Stimulated activated CD8-positive, alpha-beta memory T cell treated with anti-CD3 and anti-CD28 coated beads, Interleukin-15, amount 100 ng/mL, for 24 hours (primary cell): ENCODE measurements at places on chromosomes 6 and 20.

DNA sequence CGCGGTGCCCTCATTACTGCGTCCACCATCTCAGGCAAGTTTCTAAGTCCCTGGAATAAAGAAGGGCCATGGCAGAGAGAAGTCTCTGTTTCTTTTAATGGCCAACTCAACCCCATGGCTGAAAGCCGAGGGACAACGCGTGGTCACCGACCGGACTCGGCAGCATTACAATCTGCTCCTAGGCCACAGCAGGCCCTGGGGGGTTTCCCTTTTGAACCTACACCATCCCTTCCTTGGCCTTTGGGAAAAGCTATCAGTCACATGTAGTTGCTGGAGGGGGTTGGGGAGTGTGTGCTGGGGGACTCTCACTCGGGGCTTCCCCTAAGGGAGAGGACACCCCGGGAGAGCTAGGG is 11.1 kb upstream of the FAM83C start:
- DNase-seq, result no peak

DNA sequence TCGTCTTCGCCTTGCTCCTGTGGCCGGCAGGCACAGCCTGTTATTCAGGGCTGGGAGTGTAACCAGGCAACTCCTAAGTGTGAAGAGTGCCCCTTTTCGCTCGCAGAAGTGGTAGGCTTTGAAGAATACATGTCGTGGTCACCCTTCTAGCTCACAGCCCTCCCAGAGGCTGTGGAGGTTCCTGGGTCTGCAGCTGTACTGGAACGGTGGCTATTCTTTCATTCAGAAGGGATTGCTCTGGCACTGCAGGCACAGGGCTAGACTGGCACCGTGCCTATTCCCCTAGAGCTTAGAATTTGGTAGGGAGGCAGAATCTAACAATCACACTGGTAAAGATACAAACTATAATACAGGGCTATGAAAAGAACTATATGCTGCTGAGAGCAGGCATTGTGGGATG is 1.1 kb upstream of the SRSF12 start:
- no peak for DNase-seq

- DNase-seq, result no peak
Measured at GRCh38 chr20:17710379-17711266, 10.9 kb downstream of the BANF2 start.

GRCh38 chr6:14601490-14601889 is 483.9 kb downstream of the CD83 start:
- DNase-seq, result no peak

DNA sequence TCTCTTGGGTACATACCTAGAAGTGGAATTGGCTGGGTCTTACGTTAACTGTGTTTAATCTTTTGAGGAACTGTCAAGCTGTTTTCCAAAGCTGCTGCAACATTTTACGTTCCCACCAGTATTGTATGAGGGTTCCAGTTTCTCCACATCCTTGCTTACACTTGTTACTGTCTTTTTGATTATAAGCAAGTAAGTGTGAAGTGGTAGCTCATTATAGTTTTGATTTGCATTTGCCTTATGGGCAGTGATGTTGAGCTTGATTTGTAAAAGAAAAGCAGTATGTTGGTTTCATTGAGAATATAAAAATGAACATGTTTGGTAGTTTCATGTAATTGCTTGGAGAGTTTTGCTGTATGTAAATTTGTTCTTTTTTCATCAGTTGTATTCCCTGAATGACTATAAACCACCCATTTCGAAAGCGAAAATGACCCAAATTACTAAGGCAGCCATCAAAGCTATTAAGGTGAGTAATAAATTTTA is 40.4 kb downstream of the SCAF8 start:
- no peak for DNase-seq

DNA sequence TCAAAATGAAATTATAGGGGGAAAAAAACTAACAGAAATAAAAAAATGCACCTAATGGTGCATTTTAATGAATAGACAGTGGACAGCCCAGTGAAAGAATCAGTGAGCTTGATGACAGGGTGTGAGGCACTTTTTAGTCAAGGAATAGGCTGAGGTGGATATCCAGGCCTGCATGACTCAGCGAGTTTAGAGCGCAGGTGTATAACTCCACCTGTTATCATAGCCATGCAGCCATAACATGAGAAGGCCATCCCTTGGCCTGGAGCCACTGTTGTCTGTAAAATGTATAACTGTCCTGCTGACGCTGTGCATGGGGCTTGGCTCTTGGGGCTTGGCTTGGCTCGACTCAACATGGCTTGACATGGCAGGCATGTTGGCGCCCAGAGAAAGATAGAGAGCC is 331.5 kb upstream of the NOX3 start:
- DNase-seq, result no peak

- no peak for DNase-seq
Measured at GRCh38 chr20:7967199-7967844, 27.1 kb upstream of the HAO1 start.

DNA sequence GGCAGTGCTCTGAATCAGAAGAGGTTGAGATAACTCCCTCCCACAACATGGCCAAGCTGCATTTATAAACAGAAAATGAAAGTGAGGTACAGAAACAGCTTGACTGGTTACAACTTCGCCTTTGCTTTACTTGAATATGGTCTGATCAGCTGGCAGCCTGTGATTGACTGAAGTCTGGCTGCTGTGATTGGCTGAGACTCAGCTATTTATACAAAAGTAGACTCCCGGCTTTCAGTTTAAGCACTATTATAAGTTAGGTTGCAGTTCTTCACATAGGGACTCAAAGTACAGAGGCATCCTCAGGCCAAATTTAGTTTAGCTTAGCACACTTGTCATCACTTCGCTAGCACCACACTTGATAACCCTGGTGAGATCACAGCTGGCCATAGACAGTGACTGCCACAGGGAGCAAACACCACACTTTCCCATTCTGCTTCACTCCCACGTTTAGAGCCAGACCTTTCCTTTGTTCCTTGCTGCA is 362.6 kb downstream of the EPM2A start:
- no peak for DNase-seq

GRCh38 chr6:19655744-19656143 is 181.4 kb upstream of the ID4 start:
- DNase-seq, result no peak

DNA sequence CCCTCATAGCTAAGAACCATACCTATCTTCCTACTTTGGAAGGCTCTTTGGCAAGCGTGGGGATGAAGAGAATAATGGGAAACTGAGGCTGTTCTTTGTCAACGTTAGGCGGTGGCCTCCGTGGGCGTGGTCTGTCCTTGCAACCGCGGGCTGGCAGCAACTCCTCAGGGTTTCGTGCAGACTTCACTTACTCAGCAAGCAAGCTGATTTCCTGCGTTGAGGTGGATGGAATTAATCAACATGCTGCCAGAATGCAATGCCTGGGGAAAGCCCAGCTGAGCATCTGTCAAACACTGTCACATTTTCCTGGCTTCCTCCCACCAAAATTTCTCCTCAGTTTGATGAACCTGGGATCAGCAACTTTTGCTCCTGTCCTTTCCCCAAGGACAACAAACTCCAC is 9.2 kb upstream of the IL17F start:
- no peak for DNase-seq

GRCh38 chr6:39078695-39079094 is 30.1 kb downstream of the GLP1R start:
- no peak for DNase-seq

DNA sequence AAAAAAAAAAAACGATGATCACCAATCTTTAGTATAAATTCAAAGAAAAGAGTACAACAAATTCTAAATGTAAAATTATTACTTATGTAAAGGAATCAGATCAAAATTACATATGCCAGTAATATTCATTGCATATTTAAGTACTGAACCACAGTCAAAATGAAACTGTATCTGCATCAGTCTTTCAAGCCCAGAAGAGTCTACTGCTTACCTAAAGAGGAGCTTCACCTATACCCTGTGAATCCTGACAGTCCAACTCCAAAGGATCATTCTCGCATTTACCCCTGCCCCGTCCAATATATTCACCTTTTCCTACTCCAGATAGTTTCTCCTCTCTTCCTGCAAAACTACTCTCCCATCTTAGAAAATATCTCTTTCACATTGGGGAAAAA is 9.2 kb downstream of the ATG5 start:
- no peak for DNase-seq

DNA sequence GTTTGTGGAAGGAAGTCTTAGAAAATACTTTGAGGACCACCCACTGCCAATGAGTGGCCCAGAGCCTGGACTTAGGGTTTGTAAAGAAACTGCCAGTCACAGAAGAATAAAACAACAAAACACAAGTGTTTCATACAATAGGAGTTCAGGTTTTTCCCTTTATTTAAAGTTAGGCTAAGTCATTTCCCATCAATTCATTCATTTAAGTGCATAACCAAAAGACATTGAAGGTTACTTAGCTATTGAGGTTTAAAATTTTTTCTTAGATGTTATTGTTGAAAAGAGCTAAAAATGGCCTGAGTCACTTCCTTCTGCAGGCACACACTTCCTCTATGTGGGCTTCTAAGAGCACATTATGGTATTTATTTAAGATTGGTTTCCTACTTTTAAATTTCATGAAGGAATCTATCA is 54.2 kb downstream of the ARMC2 start:
- DNase-seq, result no peak

GRCh38 chr6:136549300-136550044 is 750 bp downstream of the MAP7 start:
- no peak for DNase-seq

- DNase-seq, result no peak
Measured at GRCh38 chr20:43389839-43390626, 67.7 kb upstream of the SRSF6 start.

GRCh38 chr6:34108176-34108575 is 37.7 kb downstream of the GRM4 start:
- DNase-seq, result no peak

DNA sequence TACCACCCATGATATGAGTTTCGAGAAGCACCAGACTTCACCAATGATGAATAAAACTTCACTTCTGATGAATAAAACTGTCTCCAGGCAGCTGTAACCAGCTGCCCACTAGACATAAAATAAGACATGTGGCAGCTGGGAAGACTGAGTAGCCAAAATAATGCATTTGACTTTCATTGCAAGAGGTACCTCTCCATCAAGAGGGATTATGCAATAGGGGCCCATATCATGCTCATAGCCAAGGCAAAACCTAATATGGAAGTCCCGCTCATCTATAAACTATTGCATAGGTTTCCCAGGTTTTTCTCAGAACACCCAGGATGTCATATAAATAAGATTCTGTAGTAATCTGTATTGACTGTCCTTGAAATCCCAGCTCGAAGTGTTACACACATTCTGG is 155.5 kb downstream of the SIM1 start:
- DNase-seq, result no peak

- no peak for DNase-seq
Measured at GRCh38 chr6:12957321-12958051, 240.9 kb downstream of the PHACTR1 start.

DNA sequence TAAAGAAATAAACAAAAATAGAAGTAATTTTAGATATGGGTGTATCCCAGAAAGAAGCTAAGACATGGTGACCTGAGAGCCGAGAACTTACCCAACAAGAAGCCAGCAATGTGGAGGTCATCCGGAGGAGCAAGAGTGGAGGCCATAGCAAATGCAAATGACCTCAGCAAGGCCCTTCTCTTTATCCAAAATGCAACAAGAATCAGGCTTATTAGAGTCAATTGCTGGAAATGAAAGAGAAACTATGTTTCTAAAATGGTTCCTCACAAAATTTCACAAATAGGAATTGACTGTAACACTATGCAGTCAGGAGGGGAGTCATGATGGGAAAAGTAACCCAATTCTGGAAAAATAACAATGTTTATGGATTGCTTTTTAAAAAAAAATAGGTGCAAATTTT is 90.4 kb downstream of the TNFAIP3 start:
- DNase-seq, result no peak

GRCh38 chr6:4297348-4297747 is 162.0 kb upstream of the ECI2 start:
- no peak for DNase-seq

GRCh38 chr6:121497970-121498375 is 62.5 kb downstream of the GJA1 start:
- DNase-seq, result no peak

- no peak for DNase-seq
Measured at GRCh38 chr20:32918751-32919150, 60.0 kb downstream of the EFCAB8 start.

GRCh38 chr6:125546841-125547251 is 202.6 kb upstream of the HEY2 start:
- DNase-seq, result no peak

- DNase-seq, result no peak
Measured at GRCh38 chr6:10991115-10991514, 53.0 kb downstream of the ELOVL2 start.

GRCh38 chr6:159098636-159099106 is 53.9 kb upstream of the TAGAP start:
- DNase-seq, result no peak

- DNase-seq, result no peak
Measured at GRCh38 chr6:110653381-110653780, 161.9 kb downstream of the CDK19 start.

DNA sequence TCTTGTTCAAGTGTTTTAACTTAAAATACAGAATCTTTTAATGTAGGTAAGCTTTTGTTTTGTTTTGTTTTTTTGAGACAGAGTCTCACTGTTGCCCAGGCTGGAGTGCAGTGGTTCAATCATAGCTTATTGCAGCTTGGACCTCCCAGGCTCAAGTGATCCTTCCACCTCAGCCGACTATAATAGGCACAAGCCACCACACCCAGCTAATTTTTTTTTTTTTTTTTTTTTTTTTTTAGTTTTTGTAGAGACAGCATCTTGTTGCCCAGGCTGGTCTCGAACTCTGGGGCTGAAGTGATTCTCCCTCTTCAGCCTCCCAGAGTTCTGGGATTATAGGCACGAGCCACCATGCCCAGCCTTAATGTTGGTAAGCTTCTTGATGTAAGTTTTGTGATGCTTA is 3.3 kb downstream of the EFHC1 start:
- no peak for DNase-seq

- DNase-seq, result no peak
Measured at GRCh38 chr6:49326347-49326746, 136.7 kb downstream of the MMUT start.

DNA sequence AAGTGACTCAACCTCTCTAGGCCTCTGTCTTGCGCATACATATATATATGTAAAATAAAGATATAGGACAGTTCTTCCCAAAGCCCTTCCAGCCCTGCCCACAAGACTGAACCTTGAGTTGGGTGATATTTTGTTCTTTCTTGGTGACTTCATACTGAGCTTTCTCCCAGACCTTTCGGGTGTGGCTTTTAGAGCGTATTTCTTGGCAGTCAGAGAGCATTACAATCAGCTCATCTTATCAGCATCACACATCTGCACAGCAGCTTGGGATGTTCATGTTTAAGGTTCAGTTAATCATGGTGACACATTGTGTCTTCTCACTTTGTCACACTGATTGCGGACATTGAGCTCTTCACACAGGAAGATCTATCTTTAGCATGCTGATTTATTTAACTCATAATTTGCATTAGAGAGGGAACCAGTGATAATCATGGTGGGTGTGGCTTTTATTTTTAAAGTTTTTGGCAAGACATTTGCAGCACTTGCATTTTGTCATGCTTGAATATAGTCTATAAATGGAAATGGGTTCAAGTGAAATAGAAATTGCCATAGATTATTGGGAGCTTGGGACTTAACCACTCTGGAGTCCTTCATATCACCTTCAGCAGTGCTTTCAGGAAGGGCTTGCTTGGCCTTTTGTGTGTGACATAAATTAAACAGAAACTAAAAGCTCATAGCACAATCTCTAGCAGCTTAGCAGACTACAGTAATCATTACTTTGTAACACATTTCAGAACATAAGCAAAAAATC is 8.3 kb downstream of the KIF3B start:
- DNase-seq, result no peak

GRCh38 chr20:11791316-11791715 is 126.4 kb upstream of the BTBD3 start:
- no peak for DNase-seq
